Lung (tissue), 17 donors: ENCODE measurements at places on chromosomes 2 and 18. TPM values are rescaled to one million over a fixed set of nuclear protein-coding genes. Genes with fewer than 3 reads are reported as not detected.

PROC gene
- not detected for total RNA-seq

ANKRD53 gene
- total RNA-seq: 2.5 TPM

MRO gene
- total RNA-seq: 0.20 TPM

FHL2 gene
- total RNA-seq: 6.8 TPM

COL6A3 gene
- total RNA-seq: 459 TPM

GRCh38 chr2:6937582-6937981 is 20.4 kb downstream of the RNF144A start:
- DNase-seq: no peak

DNA sequence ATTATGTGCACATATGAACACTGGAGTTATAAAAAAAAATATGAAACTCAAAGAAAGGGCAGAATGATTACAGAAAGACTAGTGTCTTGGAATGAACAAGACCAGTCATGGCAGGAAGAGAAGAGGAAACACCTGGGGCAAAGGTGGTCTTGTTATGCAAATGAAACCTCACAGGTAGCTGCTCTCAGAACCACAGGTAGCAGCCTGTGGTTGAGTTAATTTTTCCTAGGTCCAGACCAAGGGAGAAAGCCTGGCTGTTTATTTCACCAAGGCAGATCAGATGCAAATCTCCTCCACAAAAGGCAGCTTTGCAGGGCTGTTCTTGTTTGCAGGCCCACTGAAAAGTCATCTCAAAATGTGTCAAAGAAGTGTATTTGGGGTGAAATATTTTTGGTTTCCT is 785.8 kb downstream of the RNF144A start:
- no peak for DNase-seq

DNA sequence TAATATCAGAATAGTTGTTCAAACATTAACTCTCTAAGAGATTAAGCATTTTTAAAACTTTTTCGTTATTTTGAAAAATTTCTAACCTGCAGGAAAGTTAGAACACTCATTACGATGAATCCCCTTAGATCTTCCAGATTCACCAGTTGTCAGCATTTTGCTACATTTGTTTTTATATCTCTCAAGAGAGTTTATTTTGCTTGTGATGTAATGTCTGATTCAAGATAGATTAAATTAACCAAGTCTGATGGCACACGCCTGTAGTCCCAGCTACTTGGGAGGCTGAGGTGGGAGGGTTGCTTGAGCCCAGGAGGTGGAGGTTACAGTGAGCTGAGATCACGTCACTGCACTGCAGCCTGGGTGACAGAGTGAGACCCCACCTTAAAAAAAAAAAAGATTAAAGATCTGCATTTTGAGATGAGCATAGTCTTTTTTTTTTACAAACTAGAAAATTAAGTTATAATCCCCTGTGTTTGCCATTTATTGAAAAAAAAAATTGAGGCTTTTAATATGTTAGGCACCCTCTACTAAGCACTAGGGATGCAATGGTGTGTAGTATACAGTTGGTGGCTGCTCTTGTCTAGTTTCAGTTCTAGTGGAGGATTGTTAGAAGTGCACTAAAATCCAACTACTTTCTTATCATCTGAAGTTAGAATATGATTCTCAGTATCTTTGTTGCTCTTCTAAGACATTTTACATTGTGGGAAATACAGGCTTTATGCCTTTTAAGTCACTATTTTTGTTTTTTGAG is 20.9 kb downstream of the RAB10 start:
- no peak for DNase-seq

DNA sequence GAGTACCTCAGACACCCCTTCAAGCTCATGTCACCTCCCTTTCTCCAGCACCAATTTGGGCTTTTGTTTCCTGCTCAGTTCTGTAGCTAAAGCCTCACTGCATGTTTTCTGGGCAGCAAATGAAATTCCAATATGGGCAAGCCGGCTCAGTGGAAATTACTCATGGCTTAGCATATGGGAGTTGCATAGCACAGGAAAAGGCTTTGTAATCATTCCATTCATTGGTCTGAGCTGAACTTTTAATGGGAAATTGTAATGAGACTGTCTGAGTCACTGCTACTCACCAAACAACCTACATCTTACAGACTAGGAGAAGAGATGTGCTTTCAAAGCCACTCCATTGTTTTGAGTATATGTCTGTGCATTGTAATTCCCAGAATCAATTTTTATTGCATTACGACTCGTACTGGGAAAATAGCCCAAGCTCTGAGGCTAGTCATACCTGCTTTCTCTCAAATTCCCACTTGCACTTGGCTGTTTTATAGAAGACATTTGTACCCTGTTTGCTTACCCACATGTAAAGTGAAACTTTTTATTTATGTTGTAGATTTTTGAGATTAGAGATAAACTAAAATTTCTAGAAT is 139.5 kb upstream of the LRATD1 start:
- DNase-seq: no peak

GRCh38 chr2:239855863-239856587 is 169.1 kb downstream of the NDUFA10 start:
- DNase-seq: no peak

- no peak for DNase-seq
These were observed 16.0 kb upstream of the LINC00305 start for GRCh38 chr18:64164883-64165282.

GRCh38 chr18:23171581-23172156 is 36.4 kb downstream of the CABLES1 start:
- DNase-seq: no peak

DNA sequence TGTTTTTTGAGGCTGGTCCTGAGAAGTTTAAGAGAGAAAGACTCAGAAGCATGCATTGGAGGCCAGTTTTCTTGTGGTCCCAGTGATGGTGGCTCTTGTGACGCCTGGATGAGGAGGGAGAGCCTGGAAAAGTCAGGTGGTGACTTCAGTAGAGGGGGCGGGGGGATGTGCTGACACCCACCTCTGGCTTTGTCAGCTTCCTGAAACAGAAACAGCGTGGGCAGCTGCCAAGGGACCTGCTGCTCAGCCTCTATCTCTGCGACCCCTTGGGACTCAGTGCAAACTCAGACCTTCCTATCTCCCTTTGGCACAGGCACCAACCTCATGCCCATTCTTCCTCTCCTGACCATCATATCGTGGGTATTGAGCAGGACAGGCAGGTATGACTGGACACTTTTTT is 6.4 kb downstream of the TGFBRAP1 start:
- DNase-seq: no peak

GRCh38 chr2:82344670-82345069 is 2040.1 kb upstream of the LRRTM1 start:
- DNase-seq: no peak

GRCh38 chr2:29238497-29238896 is 123.3 kb downstream of the CLIP4 start:
- no peak for DNase-seq

- no peak for DNase-seq
These were observed 70.6 kb downstream of the MBP start for GRCh38 chr18:77061946-77062517.

DNA sequence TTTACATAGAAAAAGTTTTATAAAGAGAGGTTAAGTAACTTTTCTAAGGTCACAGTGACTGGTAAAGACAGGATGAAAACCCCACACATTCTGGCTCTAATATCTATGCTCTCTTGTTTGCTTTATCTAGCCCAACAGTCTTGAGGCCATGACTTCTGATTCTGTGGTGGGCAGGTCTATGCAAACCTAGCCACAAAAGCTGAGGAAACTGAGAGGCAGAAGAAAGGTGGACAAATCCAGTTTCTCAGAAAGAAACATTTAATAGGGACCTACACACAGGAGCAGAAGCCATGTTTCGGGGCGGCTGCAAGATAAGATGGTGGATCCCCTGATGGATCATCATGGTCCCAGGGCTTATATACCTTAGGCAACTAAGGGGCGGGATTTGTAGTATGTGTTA is 21.8 kb downstream of the HSPD1 start:
- DNase-seq: no peak

GRCh38 chr2:100485396-100485795 is 15.1 kb downstream of the NMS start:
- DNase-seq: no peak

- DNase-seq: no peak
These were observed 916.0 kb upstream of the CELF4 start for GRCh38 chr18:38481576-38481975.
